ENCODE measurements at places on chromosomes 7 and 10. TPM values are rescaled to one million over a fixed set of nuclear protein-coding genes. Genes with fewer than 3 reads are reported as not detected.

Gene GCK
- 0.86 TPM for total RNA-seq

- no peaks in the 10 kb centered on the region for H3K36me3 ChIP-seq
- peak; percentile 90 for DNase-seq
- H3K4me3 ChIP-seq: no peak overlapping the region
- H3K4me1 ChIP-seq: no peaks in the 10 kb centered on the region
- no peaks in the 10 kb centered on the region for H3K27me3 ChIP-seq
- H3K27ac ChIP-seq: no peak overlapping the region
Measured at GRCh38 chr7:51080622-51081269, 235.9 kb downstream of the COBL start.

DNA sequence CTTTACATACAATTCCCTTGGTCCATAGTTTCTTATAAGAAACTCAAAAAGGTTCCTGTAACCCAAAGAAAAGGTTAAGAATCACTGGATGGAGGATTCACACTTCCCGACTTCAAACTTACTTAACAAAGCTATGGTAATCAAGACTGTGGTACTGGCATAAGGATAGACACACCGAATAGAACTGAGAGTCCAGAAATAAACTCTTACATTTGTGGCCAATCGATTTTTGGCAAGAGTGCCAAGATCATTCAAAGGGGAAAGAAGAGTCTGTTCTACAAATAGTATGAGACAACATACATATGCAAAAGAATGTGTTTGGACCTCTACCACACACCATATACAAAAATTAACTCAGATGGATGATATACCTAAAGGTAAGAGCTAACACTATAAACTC is 32.8 kb downstream of the KDM7A start:
- no peak overlapping the region for H3K27ac ChIP-seq
- DNase-seq: no peak
- H3K36me3 ChIP-seq: no peaks in the 10 kb centered on the region
- no peaks in the 10 kb centered on the region for H3K4me1 ChIP-seq
- H3K4me3 ChIP-seq: no peak overlapping the region

Gene ASB10
- total RNA-seq: not detected

- no peak overlapping the region for H3K4me3 ChIP-seq
- no peaks in the 10 kb centered on the region for H3K27me3 ChIP-seq
- no peaks in the 10 kb centered on the region for H3K4me1 ChIP-seq
- H3K27ac ChIP-seq: no peak overlapping the region
Measured at GRCh38 chr7:68205826-68206225, 1209.2 kb downstream of the TYW1 start.

DNA sequence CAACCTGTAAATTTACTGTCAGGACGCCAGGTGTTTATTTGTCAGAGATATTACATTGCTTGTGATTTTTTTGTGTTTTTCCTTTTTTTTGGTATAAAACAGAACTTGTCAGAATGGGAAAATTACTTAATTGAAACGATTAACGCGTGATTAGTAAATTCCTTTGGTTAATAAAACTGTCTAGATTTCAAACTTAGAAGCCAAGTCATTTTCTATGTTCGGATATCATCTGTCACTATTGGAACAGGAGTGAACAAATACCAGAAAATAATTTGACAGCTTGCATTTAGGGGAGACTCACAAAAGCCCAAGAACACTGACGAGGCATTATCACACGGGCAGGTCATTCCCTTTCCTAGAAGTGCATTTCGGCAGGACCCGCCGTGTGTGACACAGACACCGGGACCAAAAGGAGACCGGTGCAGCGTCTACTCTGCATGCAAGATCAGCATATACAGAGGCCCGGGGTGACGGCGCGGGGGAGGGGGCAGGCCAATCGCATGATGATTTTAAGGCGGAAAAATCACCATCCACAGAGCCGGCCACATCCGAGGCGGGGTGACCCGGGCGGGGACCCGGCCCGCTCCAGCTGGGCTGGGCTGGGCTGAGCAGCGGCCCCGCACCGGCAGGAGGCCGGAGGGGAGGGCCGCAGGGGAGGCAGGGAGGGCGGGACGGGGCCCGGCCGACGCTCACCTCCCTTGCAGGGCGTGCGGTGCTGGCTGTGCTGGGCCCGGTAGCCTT is 841 bp downstream of the GLUD1 start:
- H3K27me3 ChIP-seq: no peaks in the 10 kb centered on the region
- peak; percentile 83 for DNase-seq
- no peak overlapping the region for H3K27ac ChIP-seq
- H3K4me1 ChIP-seq: peaks cover 7% of the 10 kb centered on the region
- H3K4me3 ChIP-seq: peak overlapping the region; percentile 92
- H3K36me3 ChIP-seq: peaks cover 25% of the 10 kb centered on the region

DNA sequence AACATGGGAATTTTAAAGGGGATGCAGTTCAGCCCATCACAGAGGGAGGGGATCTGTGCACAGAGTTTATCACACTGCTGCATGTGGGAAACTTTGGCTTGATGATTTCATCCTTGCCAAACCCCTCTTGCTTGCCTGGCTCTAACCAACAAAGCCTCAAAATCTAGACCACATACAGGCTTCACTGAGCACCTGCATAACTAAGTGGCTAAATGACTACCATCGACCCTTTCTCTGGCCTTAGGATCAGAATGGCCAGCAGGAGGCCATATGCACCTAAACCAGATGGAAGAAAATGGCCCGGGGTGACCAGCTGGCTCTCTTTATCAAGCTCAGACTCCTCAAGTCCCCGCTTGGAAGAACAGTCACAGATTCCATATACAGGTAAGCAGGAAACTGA is 15.6 kb upstream of the ZNF25 start:
- no peak overlapping the region for H3K27ac ChIP-seq
- no peak for DNase-seq
- no peaks in the 10 kb centered on the region for H3K36me3 ChIP-seq
- no peak overlapping the region for H3K4me3 ChIP-seq

Gene C10orf67
- total RNA-seq: not detected

- no peaks in the 10 kb centered on the region for H3K36me3 ChIP-seq
- H3K27me3 ChIP-seq: peaks cover 93% of the 10 kb centered on the region
- H3K4me1 ChIP-seq: no peaks in the 10 kb centered on the region
- H3K4me3 ChIP-seq: no peak overlapping the region
Measured at GRCh38 chr10:111516144-111516543, 439.3 kb downstream of the ADRA2A start.

DNA sequence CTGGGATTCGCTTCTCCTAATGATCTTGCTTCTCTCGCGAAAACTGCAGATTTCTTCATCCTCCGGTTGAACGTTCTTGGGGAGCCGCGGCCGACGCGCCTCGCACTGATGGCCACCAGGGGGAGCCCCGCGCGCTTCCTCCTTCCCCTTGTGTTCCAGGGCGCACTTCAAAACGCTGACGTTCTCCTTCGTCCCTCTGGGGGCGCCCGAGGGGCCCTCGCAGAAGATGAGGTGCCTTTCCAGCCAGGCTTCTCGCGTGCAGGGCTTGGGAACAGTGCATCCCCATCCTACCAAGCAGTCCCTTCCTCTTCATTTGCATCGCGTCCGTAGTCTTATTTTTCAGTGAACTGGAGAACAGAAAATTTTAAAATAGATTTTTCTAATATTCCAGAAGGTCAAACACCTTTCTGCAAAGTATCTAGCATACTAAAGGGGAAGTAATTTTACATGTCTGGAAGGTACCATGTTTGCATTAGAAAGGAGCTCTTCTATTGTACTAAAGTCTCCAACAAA is 22.5 kb downstream of the GSTO2 start:
- no peak overlapping the region for H3K27ac ChIP-seq
- H3K27me3 ChIP-seq: peaks cover 9% of the 10 kb centered on the region
- peak; percentile 95 for DNase-seq
- H3K4me1 ChIP-seq: no peaks in the 10 kb centered on the region

Gene PLPP4
- 13.0 TPM for total RNA-seq

Gene ANKRD61
- total RNA-seq: not detected

Gene PPP1R3C
- total RNA-seq: 0.51 TPM

DNA sequence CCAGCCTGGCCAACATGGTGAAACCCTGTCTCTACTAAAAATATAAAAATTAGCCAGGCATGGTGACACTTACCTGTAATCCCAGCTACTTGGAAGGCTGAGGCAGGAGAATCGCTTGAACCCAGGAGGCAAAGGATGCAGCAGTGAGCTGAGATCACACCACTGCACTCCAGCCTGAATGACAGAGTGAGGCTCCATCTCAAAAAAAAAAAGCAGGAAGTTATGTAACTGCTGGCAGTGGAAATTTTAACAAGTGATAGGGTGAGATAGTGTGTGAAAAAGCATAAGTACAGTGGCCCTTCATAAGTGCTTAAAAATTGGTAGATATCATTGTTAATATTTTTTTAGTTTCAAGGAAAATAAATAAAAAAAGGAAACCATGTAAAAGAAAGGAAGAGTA is 12.3 kb downstream of the AKR1C3 start:
- no peak overlapping the region for H3K4me3 ChIP-seq
- H3K27ac ChIP-seq: no peak overlapping the region
- no peaks in the 10 kb centered on the region for H3K4me1 ChIP-seq
- H3K27me3 ChIP-seq: no peaks in the 10 kb centered on the region
- no peaks in the 10 kb centered on the region for H3K36me3 ChIP-seq

Gene SFTPA2
- not detected for total RNA-seq

GRCh38 chr7:91694351-91694841 is 186.1 kb downstream of the MTERF1 start:
- no peak overlapping the region for H3K4me3 ChIP-seq
- DNase-seq: no peak
- no peaks in the 10 kb centered on the region for H3K27me3 ChIP-seq

- no peak overlapping the region for H3K4me3 ChIP-seq
- no peaks in the 10 kb centered on the region for H3K36me3 ChIP-seq
- no peaks in the 10 kb centered on the region for H3K4me1 ChIP-seq
- no peaks in the 10 kb centered on the region for H3K27me3 ChIP-seq
Measured at GRCh38 chr7:81768951-81769778, 682 bp downstream of the HGF start.

Gene EN2
- not detected for total RNA-seq

GRCh38 chr10:99784016-99784726 is 1.7 kb downstream of the ABCC2 start:
- no peaks in the 10 kb centered on the region for H3K36me3 ChIP-seq
- H3K27ac ChIP-seq: no peak overlapping the region
- no peak for DNase-seq
- no peaks in the 10 kb centered on the region for H3K27me3 ChIP-seq

DNA sequence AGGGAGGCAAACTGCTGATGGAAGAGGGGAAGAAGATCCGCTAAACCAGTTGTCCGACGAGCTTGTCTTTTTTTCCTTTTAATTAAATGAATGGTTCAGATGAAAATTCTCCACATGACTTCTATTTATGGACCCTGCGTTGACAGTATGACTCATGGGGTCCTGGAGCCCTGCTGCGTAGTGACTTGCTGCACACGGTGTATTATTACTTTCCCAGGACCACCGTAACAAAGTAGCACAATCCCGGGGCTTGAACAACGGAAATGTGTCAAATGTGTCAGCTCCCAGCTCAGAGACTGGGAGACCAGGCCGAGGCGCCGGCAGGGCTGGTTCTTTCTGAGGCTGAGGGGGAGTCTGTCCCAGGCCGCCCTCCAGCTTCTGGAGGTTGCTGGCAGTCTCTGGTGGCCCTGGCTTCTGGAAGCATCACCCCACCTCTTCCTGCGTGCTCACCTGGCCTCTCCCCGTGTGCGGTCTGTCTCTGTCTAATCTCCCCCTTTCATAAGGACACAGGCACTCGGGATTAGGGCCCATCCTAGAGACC is 33.8 kb upstream of the MNX1 start:
- H3K36me3 ChIP-seq: no peaks in the 10 kb centered on the region
- H3K27ac ChIP-seq: no peak overlapping the region
- peaks cover 10% of the 10 kb centered on the region for H3K4me1 ChIP-seq

- no peaks in the 10 kb centered on the region for H3K4me1 ChIP-seq
- no peak overlapping the region for H3K27ac ChIP-seq
- DNase-seq: peak; percentile 44
- peaks cover 100% of the 10 kb centered on the region for H3K27me3 ChIP-seq
- no peak overlapping the region for H3K4me3 ChIP-seq
Measured at GRCh38 chr7:27157702-27158431, 1.4 kb upstream of the HOXA7 start.

GRCh38 chr7:29987811-29988317 is 1.7 kb downstream of the SCRN1 start:
- no peaks in the 10 kb centered on the region for H3K27me3 ChIP-seq
- peak overlapping the region; percentile 42 for H3K27ac ChIP-seq
- peak overlapping the region; percentile 85 for H3K4me3 ChIP-seq
- DNase-seq: peak; percentile 64

GRCh38 chr7:2399848-2400587 is 3.4 kb upstream of the CHST12 start:
- DNase-seq: peak; percentile 70
- peaks cover 8% of the 10 kb centered on the region for H3K4me1 ChIP-seq
- no peaks in the 10 kb centered on the region for H3K27me3 ChIP-seq
- H3K36me3 ChIP-seq: no peaks in the 10 kb centered on the region

Gene STOX1
- 4.5 TPM for total RNA-seq

GRCh38 chr10:105706281-105707026 is 1065.4 kb downstream of the SORCS3 start:
- no peaks in the 10 kb centered on the region for H3K4me1 ChIP-seq
- no peak for DNase-seq
- H3K27ac ChIP-seq: no peak overlapping the region
- H3K27me3 ChIP-seq: no peaks in the 10 kb centered on the region
- H3K36me3 ChIP-seq: no peaks in the 10 kb centered on the region

Gene SFTPA1
- not detected for total RNA-seq

Gene PLEKHS1
- not detected for total RNA-seq

Gene PRSS2
- 9.6 TPM for total RNA-seq

- H3K27me3 ChIP-seq: peaks cover 9% of the 10 kb centered on the region
- no peak overlapping the region for H3K27ac ChIP-seq
- H3K4me1 ChIP-seq: peaks cover 6% of the 10 kb centered on the region
Measured at GRCh38 chr7:33774762-33775523, 130.4 kb upstream of the BMPER start.

DNA sequence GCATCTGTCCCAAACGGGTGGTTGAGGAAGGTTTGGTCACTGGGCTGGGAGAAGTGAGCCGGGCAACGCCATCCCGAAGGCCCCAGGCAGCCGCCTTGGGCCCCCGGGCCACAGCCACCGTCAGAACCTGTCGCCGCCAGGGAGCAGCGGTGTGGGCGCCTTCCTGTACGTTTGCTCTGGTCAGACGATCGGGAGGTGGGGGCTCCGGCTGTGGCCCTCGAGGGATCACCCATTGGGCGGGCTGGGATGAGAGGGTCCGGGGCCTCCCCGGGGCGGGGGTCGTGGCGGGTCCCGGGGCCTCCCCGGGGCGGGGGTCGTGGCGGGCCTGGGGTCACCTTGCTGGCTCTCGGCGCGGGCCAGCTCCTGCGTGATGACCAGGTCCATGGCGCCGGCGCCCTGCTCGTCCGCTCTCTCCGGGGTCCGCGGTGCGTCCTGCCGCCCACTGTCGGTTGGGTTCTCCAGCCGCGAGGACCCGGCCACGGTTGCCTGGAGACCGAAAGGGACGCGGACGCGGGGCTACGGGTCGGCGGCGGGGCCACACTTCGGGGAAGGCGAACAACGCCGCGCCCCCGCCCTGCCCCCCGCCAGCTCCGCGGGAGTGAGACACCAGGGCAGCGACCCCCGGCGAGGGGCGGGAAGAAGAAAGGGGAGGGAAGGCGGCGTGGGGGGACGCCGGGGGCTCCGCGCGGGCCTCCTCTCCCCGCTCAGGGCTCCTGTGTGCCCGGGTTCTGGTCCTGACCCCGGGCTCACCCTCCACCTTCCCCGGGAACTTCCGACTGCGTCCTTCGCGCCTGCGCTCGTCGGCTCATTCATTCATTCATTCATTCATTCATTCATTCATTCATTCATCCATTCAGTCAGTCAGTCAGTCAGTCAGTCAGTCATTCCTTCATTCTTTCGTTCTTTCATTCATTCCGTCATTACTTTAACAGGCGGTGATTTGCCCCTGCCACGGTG is at the start of gene CFAP46:
Gene CFAP46 (minus strand): TSS at position 470 of the 957 bp plus-strand sequence. CDS start 86 bp downstream, at position 384.
- peaks cover 18% of the 10 kb centered on the region for H3K36me3 ChIP-seq
- H3K27ac ChIP-seq: no peak within 1 kb of the TSS
- H3K4me1 ChIP-seq: no peaks in the 10 kb centered on the region
- peak; percentile 93 for DNase-seq
- H3K4me3 ChIP-seq: peak within 1 kb of the TSS; percentile 84
- H3K27me3 ChIP-seq: no peaks in the 10 kb centered on the region
